RPMI8226 (cell line): ENCODE measurements at places on chromosomes 6 and 20.

DNA sequence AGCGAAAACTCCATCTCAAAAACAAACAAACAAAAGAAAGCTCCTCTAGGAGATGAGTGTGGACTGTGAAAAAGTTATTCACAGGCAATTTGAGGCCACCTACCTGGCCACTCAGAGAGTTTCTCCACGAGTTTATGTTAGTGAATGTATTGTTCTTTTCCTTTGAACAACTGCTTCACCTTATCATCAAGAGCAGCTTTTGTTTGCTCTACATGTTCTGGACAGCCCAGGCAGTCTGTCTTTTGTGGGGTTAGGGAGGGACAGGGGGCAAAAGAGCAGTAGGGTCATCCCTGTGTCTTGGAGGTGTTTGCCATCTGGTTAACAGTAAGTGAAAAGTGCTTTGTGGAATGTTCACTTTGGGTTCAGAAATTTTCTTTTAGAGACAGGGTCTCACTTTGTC lies 8.0 kb downstream of the CASS4 start:
- DNase-seq, result no peak

- no peak for DNase-seq
Measured at GRCh38 chr6:7073082-7073820, 34.5 kb upstream of the RREB1 start.

- peak; percentile 60 for DNase-seq
Measured at GRCh38 chr6:154951345-154952200, 43.5 kb upstream of the TIAM2 start.

GRCh38 chr6:34709386-34709785 lies 12.8 kb upstream of the ILRUN start:
- no peak for DNase-seq

DNA sequence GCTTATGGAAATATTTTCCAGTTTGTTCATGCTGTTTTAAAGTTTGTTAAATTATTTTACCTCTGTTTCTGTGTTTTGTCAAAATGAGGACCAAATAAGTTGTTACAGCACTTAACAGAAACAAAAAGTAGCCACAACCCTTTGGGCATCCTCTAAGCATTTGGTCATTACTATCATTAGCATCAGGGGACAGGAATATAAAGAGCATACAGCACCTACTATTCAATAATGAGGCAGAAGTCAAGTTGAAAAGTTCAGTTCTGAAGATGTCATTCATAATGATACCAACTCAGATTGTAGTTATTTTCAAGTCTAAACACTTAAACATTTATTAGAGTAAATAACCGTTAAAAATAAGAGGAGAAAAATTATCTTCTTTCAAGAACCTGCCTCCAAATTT lies 862.3 kb upstream of the FLRT3 start:
- DNase-seq, result no peak

GRCh38 chr6:35419417-35419816 lies 32.7 kb upstream of the FANCE start:
- no peak for DNase-seq

- no peak for DNase-seq
Measured at GRCh38 chr20:62801284-62802010, 3.2 kb upstream of the OGFR start.

- no peak for DNase-seq
Measured at GRCh38 chr20:37285664-37286374, 3.6 kb upstream of the MANBAL start.

- no peak for DNase-seq
Measured at GRCh38 chr6:82987951-82988350, 77.7 kb downstream of the UBE3D start.

DNA sequence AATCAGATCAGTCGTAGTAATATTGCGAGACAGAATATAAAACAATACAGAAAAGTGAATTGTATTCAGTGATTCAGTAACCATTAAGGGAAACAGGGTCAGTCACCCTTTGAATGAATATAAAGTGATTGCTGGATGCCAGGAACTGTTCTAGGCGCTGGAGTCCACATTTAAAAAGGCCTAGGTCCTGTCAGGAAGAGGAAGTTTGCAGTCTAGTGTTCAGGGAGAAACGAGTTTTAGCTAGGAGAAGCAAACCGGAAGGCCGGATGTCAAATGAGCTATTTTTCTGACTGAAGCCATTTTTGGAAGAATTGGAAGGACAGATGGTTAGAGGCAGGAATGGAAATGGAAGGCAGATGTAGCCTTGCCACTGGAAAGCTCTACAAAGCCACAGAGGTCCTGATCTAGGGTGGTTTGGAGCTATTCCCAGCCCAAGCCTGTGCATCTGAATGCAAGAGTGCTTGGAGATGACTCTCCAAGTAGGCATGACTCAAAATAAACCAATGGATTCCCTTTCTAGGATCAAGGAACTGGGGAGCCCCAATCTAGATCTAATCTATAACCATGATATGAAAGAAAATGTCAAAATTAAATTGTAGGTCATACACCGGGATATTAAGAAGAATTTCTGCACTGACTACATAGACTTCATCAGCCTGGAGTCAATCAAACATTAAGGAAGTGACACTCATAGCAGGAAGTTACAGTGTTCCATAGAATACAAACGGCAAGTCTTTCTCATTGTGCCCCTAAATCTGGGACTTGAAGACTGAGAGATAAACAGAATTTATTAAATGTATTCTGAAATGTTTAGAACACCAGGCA lies 36.8 kb upstream of the CDKAL1 start:
- DNase-seq, result no peak

- no peak for DNase-seq
Measured at GRCh38 chr20:48526936-48527335, 300.9 kb downstream of the PREX1 start.

DNA sequence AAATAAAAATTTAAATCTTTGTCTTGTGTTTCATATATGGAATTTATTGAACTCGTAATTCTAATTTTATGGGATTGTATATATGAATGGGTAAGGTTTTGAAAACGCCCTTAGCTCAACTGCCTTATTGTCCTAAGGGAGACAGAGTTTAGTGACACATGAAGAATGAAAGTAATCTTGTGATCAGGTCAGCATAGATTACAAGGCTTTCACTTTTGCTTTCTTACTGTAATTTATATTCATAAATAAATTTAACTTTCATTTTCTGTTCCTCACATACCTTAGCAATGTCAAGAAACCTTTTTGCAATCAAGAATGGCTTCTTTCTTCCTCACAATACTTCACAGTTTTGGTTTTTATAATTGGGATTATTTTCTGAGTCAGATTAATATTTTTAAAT lies 14.4 kb downstream of the KPNA5 start:
- DNase-seq, result no peak

- no peak for DNase-seq
Measured at GRCh38 chr6:38480036-38480435, 159.7 kb downstream of the BTBD9 start.

DNA sequence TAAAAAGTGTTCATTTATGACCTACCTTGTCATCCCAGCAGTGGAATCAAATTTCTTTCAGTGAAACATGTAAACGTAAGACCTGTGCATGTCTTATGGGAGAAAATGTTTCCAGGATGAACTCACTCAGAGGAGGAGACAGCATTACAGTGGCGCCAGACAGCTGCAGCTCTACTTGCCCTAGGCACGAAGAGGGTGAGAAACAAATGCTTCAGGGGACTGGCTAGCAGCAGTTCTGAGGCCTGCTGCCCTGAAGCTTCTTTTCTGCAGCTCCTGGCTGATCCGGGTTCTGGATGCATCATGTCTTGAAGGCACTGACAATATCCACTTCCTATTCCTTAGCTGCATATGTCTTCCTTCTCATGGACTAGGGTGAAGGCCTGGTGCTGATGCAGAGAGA lies 120.2 kb downstream of the QRSL1 start:
- no peak for DNase-seq

DNA sequence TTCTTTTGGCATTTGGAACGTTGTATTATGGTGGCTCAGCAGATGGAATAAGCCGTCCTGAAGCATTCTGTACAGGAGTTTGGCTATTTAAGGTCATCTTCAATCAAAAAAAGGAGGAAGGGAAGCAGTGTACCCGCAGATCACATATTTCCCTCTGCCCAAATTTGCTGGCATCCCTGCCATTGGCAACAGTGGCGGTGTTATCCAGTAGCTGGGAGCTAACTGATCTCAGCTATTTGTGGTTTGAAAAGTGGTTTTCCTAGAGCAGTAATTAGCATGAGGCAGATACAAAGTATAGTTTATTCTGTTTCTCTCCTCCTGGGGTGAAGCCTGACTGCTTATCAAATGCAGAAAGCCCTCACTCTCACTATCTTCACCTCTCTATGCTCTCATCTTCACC lies 576.8 kb downstream of the QKI start:
- DNase-seq, result no peak

DNA sequence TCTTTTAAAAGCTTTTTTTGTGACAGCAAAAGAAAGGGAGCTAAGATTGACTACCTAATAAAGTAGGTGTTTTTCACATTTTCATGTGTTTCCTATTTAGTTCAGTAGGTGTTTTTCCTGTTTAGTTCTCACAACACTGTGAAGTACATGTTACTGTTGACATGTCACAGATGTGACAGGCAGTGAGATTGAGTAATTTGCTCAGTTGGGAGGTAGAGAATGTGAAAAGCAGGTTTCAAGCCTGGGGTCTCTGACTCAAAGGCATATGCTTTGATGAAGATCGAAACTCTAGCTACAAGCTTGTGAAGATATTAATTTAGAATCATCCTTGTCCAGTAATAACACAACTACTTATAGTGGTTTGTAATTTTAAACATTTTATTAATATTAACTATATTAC lies 43.1 kb downstream of the SLX4IP start:
- no peak for DNase-seq

GRCh38 chr6:118656847-118657451 lies 5.6 kb upstream of the CEP85L start:
- no peak for DNase-seq

GRCh38 chr6:30315156-30315555 lies 11.6 kb upstream of the TRIM39 start:
- DNase-seq, result no peak

GRCh38 chr6:168333989-168334388 lies 14.4 kb upstream of the DACT2 start:
- DNase-seq, result no peak

- peak; percentile 23 for DNase-seq
Measured at GRCh38 chr20:44970243-44970757, 4.0 kb downstream of the STK4 start.

- DNase-seq, result no peak
Measured at GRCh38 chr6:146335336-146335735, 208.3 kb upstream of the RAB32 start.

GRCh38 chr6:11353921-11354389 lies 121.5 kb upstream of the NEDD9 start:
- DNase-seq, result no peak

- DNase-seq, result no peak
Measured at GRCh38 chr6:138321934-138322333, 55.8 kb upstream of the SMIM28 start.

- no peak for DNase-seq
Measured at GRCh38 chr6:78611102-78611620, 256.2 kb upstream of the IRAK1BP1 start.

DNA sequence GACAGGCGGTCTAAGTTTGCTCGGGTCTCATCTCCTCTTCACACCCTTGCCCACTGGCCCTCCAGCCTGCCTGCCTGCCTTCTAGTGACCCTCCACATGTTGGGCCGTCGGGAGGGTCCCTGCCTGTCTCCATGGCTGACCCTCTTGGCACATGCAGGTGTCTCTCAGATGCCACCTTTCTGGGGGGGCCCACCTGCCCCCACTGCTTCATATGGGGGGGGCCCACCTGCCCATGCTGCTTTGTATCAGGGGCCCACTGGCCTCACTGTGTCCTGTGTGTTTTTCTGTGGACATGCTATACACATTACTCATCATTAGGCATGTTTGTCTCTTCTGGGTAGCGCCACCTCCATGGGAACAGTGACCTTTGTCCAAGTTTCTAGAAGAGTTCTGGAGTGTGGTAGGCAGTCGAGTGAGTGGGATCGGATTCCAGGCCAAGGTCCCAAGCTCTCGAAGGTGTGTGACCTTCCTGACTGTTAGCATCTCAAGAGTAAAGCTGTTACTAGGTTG lies 40.4 kb upstream of the KIF25 start:
- DNase-seq, result no peak

DNA sequence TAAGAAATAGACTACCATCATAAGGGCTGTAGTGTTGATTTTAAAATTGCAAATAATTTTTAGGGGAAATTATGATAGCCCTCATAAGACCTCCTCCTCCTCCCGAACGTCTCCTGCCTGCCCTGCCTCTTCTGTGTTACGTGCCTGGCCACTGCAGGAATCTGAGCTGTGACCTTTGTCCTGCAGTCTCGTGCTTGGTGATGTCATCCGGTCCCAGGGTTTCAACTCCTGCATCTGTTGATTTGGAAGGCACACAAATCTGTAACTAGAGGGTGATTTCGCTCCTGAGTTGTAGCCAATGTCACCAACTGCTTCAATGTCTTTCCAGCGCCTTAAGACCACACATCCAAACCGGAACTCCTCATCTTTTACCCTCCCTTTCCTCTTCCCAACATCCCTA lies 163.2 kb downstream of the AIG1 start:
- DNase-seq, result no peak

- no peak for DNase-seq
Measured at GRCh38 chr6:170429450-170429849, 122.9 kb downstream of the FAM120B start.

- no peak for DNase-seq
Measured at GRCh38 chr6:169074526-169074925, 179.1 kb downstream of the THBS2 start.

DNA sequence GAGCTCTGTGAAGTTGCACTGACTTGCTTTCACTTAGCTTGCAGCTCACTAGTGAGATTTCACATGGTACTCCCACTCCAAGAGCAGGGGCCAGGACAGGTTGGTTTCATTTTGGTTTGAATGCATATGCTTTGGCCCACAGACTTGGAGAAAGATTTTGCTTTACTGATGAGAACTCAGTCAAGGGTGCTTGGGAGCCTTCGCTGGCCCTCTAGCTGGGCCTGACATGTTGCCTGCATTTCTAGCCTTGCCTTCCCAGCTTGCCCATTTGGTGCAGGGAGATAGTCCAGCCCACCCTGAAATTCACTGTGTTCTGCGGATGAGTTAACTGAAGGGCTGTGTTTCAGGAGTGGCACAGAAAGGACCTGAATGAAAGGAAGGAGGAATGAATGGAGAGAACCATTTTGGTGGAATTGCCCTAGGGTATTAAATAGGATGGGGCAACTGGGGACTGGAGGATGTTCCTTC lies 1.9 kb downstream of the SGK1 start:
- no peak for DNase-seq

GRCh38 chr6:24900917-24901697 lies 34.7 kb downstream of the RIPOR2 start:
- DNase-seq, result no peak

GRCh38 chr20:19932170-19932667 lies 84.9 kb upstream of the NAA20 start:
- DNase-seq, result no peak

DNA sequence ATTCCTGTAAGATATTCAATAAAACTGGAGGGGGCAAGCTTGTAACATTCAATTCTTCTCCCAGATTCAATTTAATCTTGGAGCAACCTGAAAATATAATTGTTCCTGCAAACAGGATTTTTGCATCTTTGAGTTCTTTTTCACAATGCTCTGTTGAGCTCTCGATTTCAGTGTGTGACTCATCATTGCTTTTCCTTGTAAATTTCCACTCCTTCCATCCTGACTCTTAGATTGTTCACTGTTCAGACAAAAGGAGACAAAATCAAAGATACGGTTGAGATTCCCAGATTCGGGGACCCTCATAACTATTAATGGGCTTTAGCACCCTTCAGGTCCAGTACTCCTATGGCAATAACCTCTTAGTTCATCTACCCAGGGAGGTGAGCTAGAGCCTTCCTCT lies 571.9 kb upstream of the CHD6 start:
- no peak for DNase-seq

- no peak for DNase-seq
Measured at GRCh38 chr6:128079021-128079420, 178.2 kb upstream of the THEMIS start.

- no peak for DNase-seq
Measured at GRCh38 chr20:51085769-51086168, 62.9 kb upstream of the KCNG1 start.

GRCh38 chr6:98794307-98794842 lies 40.0 kb upstream of the POU3F2 start:
- DNase-seq, result no peak
